ENCODE measurements at places on chromosomes 16 and 17.

DNA sequence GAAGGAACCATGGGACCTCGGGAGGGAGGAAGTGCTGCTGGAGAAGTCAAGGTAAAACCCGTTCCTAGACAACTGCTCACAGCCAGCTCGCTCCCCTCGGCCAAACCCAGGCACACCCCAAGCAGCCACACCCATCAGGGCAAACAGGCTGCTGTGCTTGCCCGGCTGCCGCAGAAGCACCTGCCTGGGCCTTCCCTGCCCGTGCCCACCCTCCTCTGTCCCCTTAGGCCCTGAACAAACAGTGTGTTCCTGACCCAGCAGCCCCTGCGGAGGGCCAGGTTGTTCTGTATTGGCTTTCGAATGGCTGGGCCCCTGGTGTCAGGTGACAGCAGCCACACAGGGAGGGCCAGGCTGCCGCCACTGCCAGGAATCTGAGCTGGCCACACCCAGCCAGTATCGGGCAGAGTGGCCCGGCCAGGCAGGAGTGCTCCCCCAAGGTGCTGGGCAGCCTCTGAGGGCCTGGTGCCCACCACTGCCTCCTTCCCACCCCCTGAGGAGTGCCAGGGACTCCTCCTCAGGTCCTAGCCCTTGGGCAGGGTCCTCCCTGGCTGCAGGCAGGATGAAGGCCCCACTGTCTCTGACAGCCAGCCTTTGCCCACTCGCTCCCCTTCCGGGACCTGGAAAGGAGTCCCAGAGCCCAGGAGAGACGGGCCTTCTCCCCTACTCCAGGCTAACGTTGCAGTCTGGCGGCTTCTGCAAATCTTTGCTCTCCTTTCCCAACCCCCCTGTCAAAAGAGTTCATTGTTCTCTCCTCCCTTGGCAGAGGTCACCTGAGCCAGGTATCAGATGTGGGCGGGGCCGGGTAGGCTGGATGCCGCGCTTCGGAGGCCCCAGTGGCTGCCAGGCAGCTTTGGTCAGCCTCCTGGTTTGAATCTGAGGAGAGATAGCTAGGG is 24.0 kb downstream of the LLGL2 start:
- no peak for DNase-seq

- DNase-seq: peak; percentile 21
These were observed 4.4 kb downstream of the CACNA1G start for GRCh38 chr17:50564916-50565315.

DNA sequence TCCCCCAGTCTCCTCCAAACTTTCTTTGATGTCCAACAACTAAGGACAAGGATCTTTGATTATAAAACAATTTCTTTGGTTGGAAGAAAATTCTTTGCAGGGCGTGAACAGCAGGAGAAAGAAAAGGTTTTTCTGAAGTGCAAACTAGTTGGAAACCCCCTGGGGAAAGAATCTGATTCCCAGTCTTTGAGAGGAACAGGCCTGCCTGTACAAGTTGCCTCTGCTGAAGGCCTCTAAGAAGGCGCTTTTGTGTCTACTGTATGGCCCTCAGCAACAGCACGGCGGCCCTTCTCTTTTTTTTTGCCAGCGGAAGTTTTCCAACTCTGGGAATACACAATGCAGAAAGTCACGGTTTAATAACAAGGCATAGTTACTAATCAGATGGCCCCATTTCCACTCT is 14.0 kb downstream of the RNF43 start:
- DNase-seq: no peak

GRCh38 chr17:33854596-33854995 is 400.5 kb upstream of the CCL2 start:
- no peak for DNase-seq

- no peak for DNase-seq
These were observed 109.1 kb downstream of the GAS7 start for GRCh38 chr17:10089196-10089804.

All from central memory CD4-positive, alpha-beta T cell (primary cell).